ENCODE measurements at places on chromosomes 1 and 21.

DNA sequence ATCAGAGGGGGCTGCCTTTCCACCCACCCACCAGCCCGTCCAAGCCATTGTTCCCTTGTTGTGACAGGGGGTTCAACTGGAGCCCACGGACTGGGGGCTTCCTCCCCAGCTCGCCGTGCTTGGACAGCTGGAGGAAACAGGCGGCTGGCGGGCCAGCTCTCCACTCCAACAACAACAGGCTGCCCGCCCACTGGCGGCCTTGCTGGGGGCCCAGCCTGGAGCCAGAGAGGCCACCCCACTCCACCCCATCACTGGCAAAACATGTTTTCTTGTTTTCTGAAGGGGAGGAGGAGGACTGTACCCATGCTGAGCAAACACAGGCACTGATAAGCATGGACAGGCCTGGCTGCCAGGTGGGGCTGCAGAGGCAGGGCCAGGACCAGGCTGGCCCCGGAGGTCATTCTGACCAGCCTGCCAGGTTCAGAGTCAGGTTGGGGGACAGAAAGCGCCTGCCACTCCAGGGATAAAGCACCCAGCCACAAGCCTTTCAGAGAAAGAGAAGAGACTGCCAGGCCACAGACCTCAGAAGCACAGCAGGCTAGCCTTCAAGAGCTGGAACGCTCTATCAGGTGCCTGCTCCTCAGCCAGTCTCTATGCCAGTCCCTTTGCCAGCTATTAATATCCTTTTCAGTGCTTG is 32.8 kb downstream of the GJA4 start:
- no peak for DNase-seq

DNA sequence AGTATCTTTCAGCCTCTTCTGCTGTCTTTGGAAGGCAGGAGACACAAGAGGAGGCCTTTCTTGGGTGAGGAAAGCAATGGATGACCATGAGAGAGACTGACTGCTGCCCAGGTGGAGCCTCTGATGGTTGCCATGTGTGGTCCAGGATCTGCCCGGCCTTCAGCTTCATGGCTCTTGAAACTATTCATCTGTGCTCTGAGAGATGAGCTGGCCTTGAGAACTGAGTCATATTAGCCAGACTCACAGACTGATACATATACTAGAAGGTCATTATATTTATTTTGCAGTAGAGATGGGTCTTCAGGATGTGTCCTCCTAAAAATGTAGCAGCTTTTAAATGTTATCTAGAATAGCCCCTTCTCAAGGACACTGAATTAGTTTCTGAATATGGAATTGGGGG is 33.7 kb downstream of the PTGFRN start:
- no peak for DNase-seq

DNA sequence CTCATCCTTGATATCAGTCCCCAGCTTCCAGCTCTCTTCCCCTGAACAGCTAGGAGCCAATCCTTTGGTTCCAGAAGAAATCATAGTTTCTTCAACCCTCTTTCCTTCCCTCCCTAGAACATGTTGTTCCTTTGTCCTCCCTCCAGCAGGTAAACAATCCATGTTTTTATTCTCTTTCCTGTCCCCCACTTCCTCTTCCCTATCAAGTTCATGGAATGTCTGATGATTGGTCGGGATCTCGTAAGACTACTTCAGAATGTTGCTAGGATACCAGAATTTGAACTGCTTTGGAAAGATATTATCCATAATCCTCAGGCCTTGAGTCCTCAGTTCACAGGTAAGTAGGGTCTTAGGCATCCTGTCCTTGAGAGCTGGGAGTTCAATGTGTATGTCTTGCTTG is 23.1 kb upstream of the SLC27A3 start:
- no peak for DNase-seq

- no peak for DNase-seq
These were observed 19.8 kb upstream of the ZNF362 start for GRCh38 chr1:33236498-33236897.

DNA sequence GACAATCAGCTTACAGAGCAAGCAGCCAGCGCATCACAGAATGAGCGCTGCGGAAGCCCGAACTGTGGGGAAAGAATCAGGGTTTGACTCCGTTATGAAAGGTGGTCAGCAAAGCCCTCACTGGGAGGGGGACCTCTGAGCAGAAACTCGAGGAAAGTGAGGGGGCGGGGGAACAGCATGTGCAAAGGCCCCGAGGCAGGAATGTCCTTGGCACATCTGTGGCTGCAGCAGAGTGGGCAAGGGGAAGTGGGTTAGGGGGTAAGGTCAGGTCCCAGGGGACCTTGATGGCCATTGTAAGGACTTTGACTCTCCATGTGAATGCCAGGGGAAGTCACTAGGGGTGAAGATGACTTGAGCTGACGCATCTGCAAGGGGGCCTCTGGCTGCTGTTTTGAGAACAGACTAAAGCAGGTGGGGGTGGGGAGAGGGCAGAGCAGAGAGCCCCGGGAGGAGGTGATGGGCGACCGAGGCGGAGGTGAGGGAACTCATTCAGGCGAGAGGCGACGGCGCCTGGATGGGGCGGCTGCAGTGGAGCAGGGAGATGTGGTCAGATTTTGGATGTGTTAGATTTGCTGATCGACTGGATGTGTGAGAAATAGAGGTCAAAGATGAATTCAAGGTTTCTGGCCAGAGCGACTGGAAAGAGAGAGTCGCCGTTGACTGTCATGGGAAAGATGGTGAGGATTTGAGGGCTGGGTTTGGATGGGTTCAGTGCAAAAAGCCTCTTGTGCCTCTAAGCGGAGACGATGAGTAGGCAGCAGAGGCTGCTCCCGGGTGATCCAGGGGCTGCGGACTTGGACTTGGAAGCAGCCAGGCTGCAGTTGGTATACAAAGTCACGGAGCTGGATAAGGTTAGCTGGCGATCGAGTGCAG is 108.0 kb upstream of the ZBTB40 start:
- DNase-seq, result no peak

Data from activated CD4-positive, alpha-beta T cell treated with anti-CD3 and anti-CD28 coated beads, Interleukin-2, amount 50 U/mL, for 24 hours (primary cell).